ENCODE measurements at places on chromosomes 4 and X.

DNA sequence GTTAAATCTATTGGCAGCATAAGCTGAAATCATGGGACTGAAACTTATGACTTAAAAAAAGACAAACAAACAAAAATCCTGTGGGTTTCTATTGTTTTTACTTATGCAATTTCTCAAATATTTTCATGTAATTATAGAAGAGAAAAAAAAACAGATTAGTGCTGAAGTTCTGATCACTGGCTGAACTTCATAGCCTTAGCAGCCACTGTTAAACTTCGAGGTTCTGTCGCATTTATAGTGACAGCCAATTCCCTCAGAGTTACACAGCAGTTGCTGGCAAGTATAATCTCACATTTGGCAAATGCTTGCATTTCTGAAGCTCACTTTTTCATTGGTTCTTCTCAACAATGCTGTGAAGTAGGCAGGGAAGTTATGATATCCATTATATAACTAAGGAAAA, 748.9 kb upstream of the MAGEB2 start:
- DNase-seq, result no peak

- no peak for DNase-seq
Measured at GRCh38 chrX:31697294-31697916, 625.6 kb upstream of the FTHL17 start.

DNA sequence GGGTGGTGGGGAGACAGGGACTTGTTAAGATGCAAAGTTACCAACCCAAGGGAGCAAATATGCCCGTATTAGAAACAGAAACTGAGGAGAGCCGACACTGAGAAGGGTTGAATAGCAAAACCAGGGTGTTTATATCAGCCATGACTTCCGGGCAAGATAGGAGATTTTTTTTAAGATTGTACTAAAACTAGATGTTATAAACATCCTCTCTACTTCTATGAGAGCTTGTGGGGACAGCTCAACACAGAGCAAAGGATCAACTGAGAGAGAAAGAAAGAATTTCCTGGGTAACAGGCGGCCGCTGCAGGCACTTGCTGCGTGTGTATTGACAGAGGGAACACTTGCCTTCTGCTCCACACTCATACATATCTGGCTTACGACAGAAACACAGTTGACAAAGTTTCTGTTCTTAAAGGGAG, 49.1 kb upstream of the FBXW7 start:
- DNase-seq, result peak; percentile 30

DNA sequence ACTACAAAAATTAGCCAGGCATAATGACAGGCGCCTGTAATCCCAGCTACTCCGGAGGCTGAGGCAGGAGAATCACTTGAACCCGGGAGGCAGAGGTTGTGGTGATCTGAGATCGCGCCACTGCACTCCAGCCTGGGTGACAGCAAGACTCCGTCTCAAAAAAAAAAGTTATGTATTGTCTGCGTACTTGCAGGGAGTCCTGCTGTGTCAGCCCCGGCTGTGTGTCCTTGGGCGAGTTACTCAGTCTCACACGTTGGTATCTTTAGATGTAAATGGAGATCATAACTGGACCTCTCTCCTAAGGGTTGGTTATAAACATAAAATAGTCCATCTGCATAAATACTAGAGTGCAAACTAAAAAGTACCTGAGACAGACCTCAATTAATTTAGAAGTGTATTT, 22.7 kb upstream of the TBC1D14 start:
- no peak for DNase-seq

DNA sequence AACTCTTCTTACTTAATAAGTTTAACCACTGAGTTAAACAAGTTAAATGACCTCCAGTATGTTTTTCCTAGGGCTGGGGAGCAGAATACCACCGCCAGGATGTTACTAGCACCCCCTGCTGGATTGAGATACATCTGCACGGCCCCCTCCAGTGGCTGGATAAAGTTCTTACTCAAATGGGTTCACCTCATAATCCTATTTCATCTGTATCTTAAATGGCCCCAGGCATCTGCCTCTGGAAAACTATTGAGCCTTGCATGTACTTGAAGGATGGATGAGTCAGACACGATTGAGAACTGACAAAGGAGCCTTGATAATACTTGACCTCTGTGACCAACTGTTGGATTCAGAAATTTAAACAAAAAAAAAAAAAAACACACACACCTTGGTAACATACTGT, 61.5 kb upstream of the MMAA start:
- peak; percentile 32 for DNase-seq

DNA sequence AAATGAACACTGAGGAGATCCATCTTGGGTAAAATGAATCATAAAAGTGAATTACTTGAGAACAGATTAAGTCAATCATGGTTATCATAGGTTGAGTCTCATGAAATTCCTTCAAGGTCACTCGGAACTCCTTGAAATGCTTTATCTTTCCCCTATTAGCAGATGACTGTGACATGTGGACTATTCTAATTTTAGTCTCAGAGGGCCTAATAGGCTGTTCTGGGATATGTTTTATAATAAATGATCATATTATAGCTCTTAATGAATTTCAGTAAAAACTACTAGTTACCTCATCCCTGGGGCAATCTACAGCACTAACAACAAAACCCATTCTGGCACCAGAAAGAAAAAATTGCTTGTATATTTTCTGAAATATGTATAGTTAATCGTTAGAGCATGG, 44.7 kb downstream of the SPATA4 start:
- no peak for DNase-seq

GRCh38 chr4:119284876-119285780, 36.8 kb downstream of the FABP2 start:
- no peak for DNase-seq

DNA sequence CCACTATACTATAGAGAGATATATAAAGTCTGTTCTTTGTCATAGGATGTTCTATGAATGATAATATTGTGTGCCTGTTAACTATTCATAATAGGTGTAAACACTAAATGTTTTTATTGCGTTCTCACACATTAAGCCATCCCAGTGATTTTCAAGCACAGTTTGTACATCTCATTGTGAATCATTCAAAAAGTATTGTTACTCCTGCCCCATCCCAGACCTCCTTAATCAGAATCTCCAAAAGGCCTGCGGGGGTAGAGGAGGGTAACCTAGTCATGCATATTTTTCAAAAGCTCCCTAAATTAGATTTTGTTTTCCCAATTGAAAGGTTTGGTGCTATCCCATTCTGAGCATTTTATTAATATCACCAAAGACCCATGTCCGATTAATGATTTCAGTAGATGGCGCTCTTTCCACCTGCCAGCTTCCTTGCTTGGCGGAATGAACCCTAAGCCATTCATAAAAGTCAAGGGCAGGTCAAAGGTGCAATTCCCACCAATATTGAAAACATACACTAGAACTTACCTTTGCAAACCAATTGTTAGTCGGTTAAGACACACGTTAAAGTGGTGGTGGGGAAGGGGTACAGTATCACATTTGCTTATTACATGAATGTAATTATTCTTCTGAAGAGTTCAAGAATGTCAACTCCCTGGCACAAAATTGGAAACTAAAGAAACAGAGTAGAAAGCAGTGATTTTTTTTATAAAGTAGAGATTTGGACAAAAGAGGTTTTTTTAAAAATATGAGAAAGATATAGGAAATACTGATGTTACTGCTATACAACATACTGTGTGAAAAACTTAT, 5.8 kb upstream of the TET2 start:
- DNase-seq, result no peak

DNA sequence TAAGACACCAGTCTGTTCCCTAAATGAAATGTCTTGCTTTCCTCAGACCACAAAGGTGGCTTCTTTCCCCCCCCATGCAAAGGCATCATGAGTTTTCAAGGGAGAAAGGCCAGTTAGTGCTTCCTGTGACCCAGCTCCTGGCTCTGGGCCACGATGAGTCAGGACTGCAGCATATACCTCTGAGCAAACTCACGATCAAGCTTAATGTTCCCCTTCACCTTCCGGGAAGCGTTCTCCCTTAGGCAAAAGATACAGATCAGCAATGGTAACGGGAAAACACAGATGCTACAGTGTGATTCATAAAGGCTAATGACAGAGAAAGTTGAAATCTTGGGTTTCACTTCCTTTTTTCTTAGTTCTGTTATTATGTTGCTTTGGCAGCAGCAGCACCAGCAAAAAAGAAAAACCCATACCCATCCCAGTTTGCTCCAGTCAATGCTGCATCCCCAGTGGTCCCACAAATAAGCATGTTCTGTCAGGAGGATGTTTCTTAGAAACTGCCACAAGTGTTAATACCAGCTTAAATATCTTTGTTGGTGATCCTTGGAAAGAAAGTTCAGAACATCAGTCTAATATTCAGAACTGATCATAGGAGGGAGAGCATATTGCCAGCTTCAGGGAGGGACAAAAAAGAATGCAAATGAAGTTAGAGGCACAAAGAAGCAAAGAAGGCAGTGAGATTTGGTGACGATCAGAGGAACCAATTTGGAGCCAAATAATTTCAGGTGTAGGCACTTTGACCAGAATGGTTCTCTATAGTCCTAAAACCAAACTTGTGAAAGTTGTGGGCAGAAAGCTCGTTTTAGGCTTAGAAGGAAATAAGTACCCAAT, 41.2 kb downstream of the LONRF3 start:
- no peak for DNase-seq

DNA sequence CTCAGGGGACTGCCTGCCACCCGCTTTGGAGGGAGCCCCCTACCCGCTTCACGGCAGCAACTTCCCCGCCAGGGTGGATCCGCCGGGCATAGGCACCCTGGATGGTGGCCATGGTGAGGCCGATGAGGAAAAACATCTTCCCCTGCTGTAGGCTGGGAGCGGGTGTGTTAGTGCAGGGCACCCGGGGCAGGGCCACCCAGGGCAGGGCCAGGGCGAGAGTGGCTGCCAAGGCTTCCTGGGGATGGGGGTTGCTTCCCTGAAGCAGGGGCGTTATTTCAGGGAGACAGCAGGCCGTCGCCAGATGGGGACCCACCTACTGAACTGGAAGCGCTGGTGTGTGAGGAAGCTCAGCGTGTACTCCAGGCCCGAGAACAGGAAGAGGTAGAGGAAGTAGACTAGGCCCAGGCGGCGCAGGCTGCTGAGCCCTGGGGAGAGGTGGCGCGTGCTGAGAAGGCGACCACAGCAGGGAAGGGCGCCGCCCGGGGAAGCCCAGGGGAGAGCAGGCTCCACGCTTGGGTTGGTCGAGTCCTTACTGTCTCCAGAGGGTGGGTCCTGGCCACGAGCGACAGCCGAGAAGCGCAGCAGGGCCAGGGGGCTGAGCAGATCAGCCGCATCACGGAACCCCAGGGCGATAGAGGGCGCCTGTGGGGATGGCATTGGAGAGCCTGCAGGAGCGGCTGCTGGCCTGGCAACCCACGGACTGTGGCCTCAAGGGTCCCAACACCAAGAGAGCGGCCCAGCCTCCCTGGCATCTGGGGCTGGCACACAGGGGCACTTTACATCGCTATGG, 31.5 kb downstream of the NOP14 start:
- DNase-seq, result no peak

DNA sequence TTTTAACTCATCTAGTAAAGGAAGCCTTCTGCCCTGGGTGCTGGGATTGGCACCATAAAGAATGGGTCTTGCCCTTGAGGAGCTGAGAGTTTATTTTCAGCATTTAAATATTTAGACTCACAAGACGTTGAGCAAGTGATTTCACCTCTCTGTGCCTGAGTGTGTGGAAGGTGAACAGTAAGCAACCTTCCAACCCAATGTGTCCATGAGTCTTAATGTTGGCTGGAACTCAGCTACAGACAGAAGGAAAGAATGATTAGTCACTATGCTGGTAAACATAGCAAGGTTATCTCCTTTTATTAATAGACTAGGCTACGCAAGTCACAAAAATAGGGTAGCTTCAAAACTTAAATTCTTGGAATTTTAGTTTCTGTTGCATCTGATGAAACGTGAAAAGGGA, 277.4 kb upstream of the GATB start:
- DNase-seq, result no peak

DNA sequence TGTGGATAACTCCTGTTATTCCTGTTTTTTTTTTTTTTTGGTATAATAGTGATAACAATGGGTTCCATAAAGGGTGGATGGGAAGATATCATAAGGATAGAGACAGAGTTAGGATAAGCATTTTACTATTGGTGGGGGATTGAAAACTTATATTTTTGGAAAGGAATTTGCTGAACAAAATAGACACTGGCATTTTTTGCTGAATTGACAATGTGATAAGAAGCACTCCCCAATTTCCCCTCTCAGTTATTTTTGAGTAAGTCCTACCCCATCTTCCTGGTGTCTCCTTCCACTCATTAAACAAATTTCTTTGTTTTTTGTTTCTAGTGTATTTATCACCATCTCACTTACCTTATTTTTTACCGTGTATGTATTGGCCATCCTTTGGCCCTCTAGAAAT, 55.8 kb downstream of the AMELX start:
- no peak for DNase-seq

GRCh38 chrX:149010853-149011224, 494.3 kb downstream of the IDS start:
- no peak for DNase-seq

DNA sequence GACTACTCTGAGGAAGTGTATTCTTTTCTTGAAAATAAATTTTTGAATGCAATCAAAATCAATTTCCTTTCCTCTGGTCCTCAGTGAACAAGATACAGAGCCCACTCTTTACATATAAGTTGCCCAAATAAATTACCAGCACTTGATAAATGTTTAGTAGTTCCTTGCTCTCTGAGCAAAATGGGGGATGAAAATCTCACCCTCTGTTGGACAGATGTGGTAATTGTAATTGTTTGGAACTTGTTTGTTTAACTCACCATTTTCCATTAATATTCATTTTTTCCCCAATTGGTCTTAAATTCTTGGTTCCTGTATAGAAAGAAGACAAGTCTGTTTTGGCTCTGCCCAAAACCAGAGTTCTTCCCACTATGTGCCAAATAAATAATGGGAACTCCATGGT, 146.3 kb downstream of the LDB2 start:
- DNase-seq, result no peak

DNA sequence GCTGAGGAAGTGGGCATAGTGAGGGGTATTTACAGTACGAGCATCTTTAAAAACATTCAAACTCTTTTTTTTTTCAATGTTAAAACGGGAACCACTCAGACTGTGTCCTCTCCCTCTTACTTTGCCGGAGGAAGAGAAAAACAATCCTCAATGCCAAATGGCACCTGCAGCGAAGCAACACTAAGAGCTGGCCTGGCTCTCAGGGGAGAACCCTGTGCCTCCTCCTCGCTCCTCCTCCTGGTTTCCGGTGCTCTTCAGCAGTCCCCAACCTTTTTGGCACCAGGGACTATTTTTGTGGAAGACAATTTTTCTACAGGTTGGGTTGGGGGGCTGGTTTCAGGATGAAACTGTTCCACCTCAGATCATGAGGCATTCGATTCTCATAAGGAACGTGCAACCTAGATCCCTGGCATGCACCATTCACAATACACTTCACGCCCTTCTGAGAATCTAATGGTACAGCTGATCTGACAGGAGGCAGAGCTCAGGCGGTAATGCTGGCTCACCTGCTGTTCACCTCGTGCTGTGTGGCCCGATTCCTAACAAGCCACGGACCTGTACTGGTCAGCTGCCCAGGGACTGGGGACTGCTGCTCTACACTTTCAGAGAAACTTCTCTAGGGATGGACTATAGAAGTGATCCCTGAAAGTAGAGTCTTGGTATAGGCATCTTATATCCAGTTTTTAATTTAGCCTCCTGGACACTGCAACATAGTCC, 404.1 kb downstream of the RAPGEF2 start:
- no peak for DNase-seq

GRCh38 chr4:136922066-136922465, 610.2 kb downstream of the PCDH18 start:
- DNase-seq, result no peak
